Mesothelial cell of epicardium (in vitro differentiated cells): ENCODE measurements at places on chromosomes 1 and 21.
A peak's percentile ranks its signal among the peaks of the same experiment; 100 is the strongest.

DNA sequence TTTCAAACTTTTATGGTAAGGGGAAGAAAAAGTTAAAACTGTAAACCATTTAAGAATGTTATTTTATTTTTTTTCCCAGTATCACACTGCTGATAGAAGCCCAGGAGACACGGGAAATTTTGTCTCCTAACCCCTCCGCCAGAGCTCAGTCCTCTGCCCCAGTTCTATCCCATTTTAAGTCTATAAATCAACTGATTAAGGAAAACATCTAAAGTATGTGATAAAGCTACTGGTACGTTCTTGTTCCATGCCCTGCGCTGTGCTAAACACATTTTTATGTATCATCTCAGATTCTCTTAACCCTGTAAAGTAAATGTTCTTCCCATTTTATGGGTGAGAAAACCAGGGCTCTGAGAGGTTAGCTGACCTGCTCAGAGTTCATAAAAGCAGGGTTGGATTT lies 34.7 kb downstream of the NIPAL3 start:
- DNase-seq = no peak

- no peak for DNase-seq
Measured at GRCh38 chr1:247456914-247457639, 827 bp downstream of the OR2B11 start.

DNA sequence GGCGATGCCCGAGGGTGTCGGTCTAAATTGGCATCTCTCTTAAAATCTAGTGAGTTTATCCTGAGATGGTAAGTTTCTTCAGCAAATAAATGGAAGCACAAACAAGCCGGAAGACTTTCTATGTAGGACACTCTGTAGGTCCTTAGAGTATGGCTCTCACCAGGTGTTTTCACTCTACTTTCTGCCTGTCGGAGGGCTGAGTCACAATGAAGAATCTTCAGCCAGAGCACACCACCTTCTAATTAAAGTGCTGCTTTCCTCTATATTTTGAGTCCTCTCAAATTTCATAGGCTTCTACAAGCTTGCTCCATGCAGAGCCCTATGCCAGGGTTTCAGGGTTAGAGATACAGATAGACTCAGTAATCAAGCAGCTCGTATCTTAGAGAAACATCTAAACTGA lies 27.1 kb downstream of the KCNK1 start:
- DNase-seq = no peak

- no peak for DNase-seq
Measured at GRCh38 chr21:44522753-44523204, 17.2 kb downstream of the KRTAP10-1 start.

DNA sequence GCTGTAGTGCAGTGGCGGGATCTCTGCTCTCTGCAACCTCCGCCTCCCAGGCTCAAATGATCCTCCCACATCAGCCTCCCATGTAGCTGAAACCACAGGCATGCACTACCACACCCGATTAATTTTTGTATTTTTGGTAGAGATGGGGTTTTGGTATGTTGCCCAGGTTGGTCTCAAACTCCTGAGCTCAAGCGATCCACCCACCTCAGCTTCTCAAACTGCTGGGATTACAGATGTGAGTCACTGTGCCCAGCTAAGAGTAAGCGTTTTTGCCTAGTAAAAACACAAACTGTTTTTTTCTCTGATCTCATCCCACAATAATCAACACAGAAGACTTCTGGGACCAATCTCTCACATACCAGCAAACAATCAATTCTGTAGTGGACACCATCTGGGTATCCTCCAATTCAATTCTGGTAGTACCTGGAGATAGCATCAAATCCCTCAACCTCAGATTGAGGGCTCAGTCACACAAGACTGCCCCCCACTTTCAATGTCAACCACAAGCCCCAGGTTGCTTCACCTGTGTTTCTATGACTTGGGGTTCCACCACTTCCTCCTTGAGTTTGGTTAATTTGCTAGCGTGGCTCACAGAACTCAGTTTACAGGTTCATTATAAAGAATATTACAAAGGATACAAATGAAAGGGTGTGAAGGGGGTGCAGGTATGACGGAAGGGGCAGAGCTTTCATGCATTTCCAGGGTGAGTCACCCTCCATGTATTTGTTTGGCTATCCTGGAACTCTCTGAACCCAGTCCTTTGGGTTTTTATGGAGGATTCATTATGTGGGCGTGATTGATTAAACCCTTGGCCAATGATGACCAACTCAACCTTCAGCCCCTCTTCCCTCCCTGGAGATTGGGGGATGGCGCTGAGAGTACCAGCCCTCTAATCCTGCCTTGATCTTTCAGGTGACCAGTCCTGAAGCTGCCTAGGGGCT lies 40.0 kb upstream of the RHOU start:
- no peak for DNase-seq

- DNase-seq = no peak
Measured at GRCh38 chr1:201983380-201983805, 945 bp downstream of the RNPEP start.

- no peak for DNase-seq
Measured at GRCh38 chr1:29543586-29543985, 307.3 kb downstream of the PTPRU start.

GRCh38 chr21:45613396-45613795 lies 30.1 kb upstream of the PCBP3 start:
- DNase-seq = no peak

DNA sequence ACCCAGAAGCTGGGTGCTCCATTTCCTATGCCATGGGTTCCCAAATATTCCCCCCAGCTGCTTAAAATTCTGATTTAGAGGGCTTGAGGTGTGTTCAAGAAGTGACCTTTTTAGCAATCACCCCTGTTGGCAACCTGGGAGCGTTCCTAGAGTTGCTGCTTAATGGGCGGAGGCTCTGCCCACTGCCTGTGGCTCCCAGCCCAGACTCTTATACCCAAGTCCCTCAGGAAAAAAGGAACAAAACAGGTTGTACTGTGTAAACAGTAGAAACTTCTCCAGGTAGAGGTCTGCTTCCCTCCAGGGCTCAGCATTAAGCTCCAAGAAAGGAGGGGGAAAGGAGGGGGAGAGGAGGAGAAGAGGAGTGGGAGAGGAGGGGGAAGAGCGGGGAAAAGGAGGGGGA lies 14.6 kb upstream of the TENT5C start:
- DNase-seq = no peak

GRCh38 chr1:51952638-51953037 lies 37.9 kb downstream of the RAB3B start:
- DNase-seq = no peak

- no peak for DNase-seq
Measured at GRCh38 chr21:44496564-44497550, 41.5 kb downstream of the LRRC3 start.

- peak; percentile 44 for DNase-seq
Measured at GRCh38 chr1:113576271-113576670, 183.0 kb downstream of the PHTF1 start.

- no peak for DNase-seq
Measured at GRCh38 chr1:242033447-242033846, 34.5 kb upstream of the MAP1LC3C start.

DNA sequence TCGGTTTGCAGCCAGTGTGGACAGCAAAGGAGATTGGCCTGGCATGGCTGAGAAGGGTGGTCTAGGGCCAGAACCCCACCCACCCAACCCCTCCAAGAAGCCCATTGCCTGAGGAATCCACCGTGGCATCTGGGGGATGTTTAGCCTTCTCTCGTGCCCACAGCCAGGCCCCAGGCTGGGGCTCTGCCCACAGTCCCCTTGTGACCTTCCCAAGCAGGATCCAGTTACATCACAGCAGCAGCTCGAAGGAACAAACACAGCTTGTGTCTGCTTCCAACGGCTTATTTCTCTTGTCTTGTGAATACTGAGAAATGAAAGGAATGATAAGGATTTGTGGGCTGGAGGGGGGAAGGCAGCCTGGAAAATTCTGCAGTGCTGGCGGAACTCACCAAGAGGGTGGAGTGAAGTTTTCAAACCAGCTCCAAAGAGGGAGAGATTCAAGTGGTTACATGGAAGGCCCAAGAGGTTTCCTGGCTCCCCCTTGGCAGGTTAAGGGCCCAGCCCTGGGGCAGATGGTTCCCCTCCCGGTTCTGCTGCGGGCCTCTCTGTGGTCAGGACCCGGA lies 61.6 kb downstream of the DHRS3 start:
- DNase-seq = no peak
